ENCODE measurements at places on chromosomes 2 and 18. TPM values are rescaled to one million over a fixed set of nuclear protein-coding genes. Genes with fewer than 3 reads are reported as not detected.

AQP12A gene
- total RNA-seq, result not detected

CAVIN2 gene
- total RNA-seq, result 53.8 TPM

YWHAQ gene
- 189 TPM for total RNA-seq

DNA sequence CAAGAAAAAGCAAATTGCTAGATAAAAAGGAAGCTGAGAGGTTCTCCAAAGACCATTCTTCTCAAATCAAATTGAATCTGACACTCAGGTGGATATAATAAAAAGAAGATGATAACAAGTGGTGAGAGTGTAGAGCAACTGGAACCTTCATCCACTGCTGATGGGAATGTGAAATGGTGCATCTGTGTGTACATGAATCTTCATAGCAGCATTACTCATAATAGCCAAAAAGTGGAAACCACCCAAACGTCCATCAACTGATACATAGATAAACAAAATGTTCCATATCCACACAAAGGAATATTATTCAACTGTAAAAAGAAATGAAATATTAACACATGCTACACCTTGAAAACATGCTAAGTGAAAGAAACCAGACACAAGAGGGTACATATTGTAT is 357.2 kb upstream of the EPHA4 start:
- no peak for DNase-seq

DNA sequence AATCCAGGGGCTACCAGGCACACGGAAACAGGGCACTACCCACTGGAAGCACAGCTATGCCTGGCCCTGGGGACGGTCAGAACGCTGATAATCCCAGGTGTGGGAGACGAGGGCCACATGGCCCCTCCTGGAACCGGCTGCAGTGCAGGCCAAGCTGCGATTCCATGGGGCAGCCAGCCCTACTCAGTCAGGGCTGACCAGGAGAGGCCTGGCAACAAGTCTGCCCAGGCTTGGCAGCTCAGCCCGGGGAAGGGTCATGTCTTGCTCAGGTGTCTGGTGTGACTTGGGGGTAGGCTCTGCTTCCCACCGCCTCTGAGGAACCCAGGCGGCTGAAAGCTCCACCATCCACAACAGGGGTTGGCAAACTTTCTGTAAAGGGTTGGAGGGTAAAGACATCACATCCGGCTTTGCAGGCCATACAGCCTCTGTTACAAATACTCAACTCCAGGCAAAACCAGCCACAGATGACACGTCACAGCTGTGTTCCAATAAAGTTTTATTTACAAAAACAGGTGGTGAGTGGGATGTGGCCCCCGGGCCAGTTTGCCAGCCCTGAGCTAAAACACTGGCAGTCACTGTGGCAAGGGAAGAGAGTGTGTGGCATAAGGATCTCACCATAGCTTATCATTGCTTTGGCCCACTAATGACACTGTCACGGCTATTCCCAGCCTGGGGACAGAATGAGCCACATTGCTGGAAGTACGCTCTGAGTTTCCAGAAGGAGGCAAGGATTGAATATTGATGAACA is 85.2 kb downstream of the NDUFA10 start:
- no peak for DNase-seq

DNA sequence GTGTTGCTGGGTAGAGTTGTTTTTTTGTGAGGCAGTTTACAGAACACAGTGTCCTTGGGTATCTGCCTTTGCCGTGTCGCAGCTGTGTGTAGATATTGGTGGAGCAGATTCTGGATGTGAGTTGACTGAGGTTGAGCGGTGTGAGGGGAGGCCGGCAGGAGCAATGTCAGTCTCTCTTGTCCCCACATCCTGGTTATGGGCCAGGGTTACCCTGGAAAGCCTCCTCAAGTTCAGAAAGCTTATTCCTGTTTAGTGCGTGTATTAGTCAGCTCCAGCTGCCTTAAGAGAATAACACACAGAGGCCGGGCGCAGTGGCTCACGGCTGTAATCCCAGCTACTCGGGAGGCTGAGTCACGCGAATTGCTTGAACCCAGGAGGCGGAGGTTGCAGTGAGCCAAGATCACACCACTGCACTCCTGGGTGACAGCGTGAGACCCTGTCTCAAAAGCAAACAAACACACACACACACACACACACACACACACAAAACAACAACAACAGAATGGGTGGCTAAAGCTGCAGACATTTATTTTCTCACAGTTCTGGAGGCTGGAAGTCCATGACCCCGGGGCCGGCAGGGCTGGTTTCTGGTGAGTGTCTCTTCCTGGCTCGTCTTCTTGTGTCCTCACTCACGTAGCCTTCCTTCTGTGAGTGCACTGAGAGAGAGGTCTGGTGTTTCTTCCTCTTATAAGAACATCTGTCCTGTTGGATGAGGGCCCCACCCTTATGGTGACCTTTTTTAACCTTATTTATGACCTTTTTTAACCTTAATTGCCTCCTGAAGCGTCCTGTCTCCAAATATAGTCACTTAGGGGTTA is 5.1 kb downstream of the NCK2 start:
- DNase-seq, result no peak

- DNase-seq, result no peak
These were observed 44.5 kb downstream of the LRATD1 start for GRCh38 chr2:14677039-14677438.

DNA sequence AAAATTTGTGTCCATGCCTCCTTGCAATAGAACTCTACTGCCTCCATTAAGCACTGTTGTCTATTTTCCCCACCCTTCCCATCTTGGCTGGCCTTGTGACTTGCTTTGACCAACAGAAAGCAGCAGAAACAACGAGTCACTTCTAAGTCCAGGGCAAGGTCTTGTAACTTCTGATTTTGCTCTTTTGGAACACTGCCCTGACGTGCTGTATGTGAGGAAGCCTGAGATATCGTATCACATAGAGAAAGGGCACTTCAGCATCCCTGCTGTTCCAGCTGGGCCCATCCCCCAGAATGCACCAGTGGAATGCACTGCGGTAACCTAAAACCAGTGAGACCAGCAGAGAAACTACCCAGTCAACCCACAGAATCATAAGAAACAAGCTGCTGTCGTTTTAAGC is 28.1 kb downstream of the NCKAP1 start:
- DNase-seq, result no peak

Measured in tibial nerve (tissue), 4 donors.